ENCODE measurements at places on chromosomes 2 and 18.
A peak's percentile ranks its signal among the peaks of the same experiment; 100 is the strongest.

GRCh38 chr2:7452110-7452876, 535.1 kb downstream of the RNF144A start:
- DNase-seq, result no peak

GRCh38 chr2:204108330-204108751, 171.8 kb downstream of the ICOS start:
- peak; percentile 5 for DNase-seq

DNA sequence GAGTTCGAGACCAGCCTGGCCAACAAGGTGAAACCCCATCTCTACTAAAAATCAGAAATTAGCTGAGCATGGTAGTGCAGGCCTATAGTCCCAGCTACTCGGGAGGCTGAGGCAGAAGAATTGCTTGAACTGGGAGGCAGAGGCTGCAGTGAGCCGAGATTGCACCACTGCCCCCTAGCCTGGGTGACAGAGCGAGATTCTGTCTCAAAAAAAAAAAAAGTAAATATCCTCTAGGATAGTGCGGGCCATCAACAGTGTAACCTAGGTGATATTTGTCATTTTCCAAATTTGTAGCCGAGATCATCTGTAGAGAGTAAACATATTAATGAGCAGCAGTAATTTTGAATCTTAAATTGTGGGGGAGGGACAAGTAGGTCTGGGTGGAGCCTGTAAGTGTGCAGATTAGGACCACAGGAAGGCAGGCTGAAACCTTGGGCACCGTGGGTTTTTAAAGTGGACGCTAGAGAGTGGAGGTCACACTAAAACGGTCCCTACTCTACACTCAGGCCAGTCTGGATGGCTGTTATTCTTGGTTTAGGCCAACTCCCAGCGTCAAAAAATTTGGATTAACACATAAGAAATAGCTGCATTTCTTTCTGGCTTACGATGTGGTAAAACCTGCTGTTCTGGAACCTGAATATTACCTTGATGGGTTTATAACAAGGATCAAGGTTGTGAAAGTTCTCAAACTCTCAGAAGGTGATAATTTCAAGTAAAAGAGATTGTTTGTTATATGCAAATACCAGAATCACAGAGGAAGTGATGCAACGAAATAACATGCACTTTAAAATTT, 22.7 kb upstream of the TET3 start:
- DNase-seq, result no peak

DNA sequence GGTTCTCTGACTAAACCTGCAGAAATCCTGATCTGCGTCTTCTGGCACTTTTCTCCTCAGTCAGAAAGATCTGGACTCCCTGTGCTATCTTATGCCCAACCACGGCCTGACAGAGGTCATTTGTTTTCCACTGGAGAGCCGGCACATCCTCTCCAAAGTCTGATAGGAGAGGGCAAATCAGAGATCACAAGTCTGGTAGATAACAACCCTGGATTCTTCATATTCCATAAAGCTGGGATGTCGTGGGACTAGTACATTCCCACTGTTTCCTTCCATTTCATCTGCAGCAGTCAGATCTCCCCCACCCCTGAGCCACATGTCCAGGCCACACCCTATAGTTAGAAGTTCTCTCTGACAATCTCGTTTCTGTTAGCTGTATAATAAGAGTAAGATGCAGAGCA, 157.0 kb downstream of the MGAT5 start:
- no peak for DNase-seq

GRCh38 chr2:74146929-74147726, 584 bp downstream of the BOLA3 start:
- DNase-seq, result no peak

DNA sequence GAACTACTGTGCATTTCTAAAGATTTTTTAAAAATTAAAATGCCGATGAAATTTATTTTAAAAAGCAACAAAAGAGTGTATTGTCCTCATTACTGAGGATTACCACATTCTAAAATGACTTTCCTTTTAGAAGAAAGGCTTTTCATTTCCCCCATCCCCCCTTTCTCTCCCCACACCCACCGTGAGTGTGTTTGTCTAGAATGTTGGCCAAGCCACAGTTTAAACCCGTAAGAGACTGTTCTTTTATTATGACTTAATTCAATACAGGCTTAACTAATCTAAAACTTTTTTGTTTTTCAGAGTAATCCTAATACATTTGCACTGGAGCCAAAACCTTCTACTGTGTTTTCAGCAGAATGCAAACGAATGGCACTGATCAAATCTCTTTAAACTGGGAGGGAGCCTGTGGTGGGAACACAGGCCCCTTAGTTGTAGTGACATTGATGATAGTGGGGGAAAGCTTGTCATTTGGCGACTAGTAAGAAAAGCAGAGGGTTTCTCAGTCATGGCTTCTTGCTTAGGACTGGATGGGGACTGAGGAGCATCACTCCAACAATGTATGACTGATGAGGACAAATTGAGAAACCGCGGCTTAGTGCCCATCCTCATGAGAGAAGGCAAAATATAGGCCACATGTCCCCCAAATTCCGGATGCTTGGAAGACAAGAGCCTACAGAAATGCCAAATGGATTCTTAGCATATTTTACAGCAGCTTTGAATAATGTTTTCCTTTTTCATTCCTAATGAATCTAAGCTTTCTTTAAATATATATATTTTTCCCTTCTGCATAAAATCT, 154.0 kb upstream of the SMIM21 start:
- no peak for DNase-seq

GRCh38 chr2:183995632-183996031, 602.7 kb upstream of the ZNF804A start:
- DNase-seq, result no peak
